ENCODE measurements at places on chromosomes 3 and 15. TPM values are rescaled to one million over a fixed set of nuclear protein-coding genes. Genes with fewer than 3 reads are reported as not detected.

DNA sequence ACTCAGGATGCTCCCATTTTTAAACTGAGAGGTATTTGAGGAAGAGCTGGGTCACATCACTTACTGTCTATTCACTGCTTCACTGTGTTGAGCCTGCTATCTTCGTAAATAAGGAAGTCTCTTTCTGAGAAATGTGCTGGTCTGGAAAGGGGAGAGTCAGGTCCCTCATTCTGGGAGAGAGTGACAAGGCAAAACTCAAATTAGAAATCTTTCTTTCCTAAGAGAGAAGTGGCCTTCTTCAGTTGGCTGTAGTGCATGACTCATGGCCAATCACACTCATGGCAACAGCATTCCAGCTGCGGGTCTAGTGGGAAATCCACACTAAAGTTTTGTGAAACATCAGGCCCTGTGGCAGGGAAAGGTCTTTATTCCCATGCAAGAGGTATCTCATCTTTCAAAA lies 11.5 kb upstream of the TIMP4 start:
- no peak for DNase-seq

FANCD2 gene
- polyA plus RNA-seq, result 65.8 TPM

GRCh38 chr15:40046721-40047414 lies 7.9 kb upstream of the SRP14 start:
- no peak for DNase-seq

- DNase-seq, result no peak
Measured at GRCh38 chr3:27657871-27658270, 64.3 kb downstream of the EOMES start.

GRCh38 chr3:62607287-62608029 lies 234.1 kb upstream of the FEZF2 start:
- DNase-seq, result no peak

GRCh38 chr3:13543253-13543652 lies 5.7 kb upstream of the FBLN2 start:
- no peak for DNase-seq

DNA sequence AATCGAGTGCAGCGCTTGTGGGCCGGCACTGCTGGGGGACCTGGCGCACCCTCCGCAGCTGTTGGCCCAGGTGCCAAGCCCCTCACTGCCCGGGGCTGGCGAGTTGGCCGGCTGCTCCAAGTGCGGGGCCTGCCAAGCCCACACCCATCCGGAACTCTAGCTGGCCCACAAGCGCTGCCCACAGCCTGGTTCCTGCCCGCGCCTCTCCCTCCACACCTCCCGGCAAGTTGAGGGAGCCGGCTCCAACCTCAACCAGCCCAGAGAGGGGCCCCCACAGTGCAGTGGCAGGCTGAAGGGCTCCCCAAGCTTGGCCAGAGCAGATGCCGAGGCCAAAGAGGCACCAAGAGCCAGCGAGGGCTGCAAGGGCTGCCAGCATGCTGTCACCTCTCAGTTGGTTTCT lies 73.4 kb downstream of the PLXNA1 start:
- no peak for DNase-seq

DNA sequence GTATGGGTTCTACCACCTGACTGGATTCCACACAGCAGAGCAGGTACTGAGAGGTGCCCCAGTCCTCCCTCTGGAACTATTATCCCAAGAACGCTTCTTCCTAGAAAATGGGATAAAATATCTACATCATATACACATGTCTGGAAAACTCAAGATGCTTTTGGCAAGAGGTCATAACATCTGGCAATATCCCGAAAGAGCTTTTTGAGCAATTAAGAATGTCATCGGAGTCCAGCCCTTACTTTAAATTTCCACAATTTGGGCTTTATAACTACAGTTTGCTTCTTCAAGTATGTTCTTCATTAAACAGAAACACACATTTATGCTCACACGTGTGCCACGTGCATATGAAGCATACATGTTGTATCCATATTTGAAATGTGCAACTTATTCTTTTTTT lies 365.9 kb upstream of the THBS1 start:
- DNase-seq, result no peak

- DNase-seq, result peak; percentile 46
Measured at GRCh38 chr3:31918179-31919150, 62.6 kb downstream of the OSBPL10 start.

GRCh38 chr3:137294839-137295238 lies 337.1 kb downstream of the IL20RB start:
- no peak for DNase-seq

DNA sequence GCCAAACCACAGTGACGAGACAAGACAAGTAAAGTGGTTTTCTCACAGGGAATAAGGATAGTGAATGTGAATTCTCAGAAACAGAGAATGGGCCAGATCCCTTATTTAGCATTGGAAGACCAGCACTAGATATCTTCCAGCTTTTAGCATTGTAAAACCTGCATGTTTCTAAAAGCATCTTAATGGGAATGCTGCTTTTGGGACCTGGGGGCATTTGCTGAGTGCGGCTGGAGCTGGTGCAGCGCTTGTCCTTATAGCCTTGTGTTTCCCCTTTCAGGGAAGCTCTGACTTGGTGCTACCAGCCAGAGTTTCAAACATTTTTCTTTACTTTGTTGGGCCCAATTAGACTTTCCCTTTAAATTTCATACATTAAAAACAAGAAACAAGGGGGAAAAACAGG lies 52.9 kb downstream of the CLSTN2 start:
- DNase-seq, result no peak

DNA sequence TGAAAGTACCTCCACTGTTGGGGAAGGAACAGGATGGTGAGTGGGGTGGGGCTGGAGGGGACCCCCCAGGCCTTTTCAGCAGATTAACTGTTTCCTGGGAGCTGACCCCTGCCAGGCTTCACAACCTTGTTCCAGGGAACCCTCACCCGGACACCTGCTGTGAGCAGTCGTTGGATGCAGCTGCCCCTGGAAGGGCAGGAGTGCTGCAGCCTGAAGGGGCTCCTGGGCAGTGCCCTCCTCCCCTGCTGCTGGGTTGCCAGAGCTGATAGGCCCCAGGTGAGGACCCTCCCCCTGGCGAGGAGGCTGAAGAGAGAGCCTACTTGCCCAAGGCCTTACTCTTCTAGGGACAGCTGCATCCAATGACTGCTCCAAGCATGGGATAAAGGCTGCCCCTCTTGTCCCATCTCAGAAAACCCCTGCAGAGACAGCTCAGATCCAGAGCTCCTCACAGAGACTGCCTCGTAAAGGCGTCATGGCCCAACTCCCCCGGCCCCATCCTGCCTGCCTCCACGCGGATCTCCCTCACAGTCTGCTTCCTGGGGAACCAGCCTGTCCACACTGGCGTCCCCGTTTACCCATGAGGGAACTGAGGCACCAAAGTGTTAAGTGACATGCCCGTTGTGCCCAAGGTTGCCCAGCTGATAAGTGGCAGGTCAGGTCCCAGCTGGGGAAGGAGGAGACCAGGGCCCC lies 193.4 kb upstream of the LINGO1 start:
- no peak for DNase-seq

- no peak for DNase-seq
Measured at GRCh38 chr3:89571707-89572106, 464.3 kb downstream of the EPHA3 start.

DNA sequence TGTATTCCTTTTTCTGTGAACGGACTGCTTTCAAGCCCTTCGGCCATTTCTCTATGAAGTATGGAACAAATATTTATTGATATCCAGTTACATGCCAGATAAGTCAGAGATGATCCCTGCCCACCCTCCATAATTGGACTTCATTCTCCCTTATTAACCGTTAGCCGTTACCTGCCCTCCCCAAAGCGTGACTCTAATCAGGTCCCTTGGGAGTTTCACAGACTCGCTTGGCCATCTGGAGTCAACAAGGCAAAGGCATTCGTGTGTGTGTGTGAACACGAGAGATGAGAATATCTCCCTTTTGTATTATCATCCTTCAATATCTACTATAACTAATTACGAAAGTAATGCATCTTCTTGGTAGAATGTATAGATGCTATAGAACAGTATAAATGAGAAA lies 314.5 kb downstream of the TLE3 start:
- no peak for DNase-seq

GRCh38 chr3:21920421-21920861 lies 169.4 kb upstream of the ZNF385D start:
- no peak for DNase-seq

GRCh38 chr3:128182656-128183055 lies 29.4 kb downstream of the EEFSEC start:
- no peak for DNase-seq

DNA sequence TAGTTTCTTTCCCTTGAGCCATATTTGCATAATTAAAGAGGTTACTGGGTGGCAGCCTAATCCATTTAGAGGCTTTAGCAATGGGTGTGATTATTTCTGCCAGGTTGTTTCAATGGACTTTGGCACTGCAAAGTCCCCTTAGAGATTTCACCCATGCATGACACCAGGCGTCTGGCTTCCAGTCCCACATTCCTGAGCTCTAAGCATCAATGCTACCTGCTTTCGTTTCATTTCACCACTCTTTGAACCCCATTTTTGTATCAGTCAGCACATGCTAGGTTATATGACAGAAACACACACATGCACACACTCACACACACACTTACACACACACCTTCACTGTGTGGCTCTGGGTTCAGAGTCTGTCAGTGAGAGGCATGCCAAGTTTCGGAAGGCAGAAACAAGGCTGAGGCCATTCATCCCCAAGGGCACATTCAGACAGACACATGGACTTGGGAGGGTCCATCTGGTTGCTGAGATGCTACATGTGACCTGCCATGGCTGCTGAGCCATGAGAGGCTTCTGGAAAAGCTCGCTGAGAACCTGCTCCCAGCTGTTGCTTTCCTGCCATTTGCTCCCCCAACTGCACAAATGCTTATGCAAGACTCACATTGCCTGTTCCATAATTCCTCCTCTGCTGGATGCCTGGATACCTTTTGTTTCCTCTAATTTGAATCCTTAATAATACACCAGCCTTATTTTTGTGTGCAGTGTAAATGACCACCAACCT lies 354.1 kb downstream of the GABRG3 start:
- no peak for DNase-seq

DNAH12 gene
- polyA plus RNA-seq, result 0.09 TPM

GRCh38 chr3:69930564-69930963 lies 69.0 kb upstream of the SAMMSON start:
- DNase-seq, result no peak

DNA sequence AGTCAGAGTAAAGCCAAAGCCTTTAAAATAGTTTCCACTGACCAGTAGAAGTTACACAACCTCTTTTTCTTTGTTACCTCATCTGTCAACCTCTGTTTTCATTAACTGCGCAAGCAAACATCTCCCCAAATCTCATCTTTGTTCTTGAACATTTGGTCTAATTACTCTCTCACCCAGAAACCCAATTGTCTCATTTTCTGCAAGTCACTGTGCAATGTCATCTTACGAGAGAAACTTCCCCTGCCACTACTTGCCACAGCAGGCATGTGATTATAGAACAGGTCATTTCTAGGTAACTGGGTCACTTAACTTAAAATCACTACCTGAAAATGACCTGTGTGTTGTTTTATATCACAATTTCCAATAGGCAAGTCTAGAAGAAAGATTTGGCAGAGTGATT lies 159.4 kb downstream of the SI start:
- DNase-seq, result no peak

TMCO5A gene
- not detected for polyA plus RNA-seq

RCN2 gene
- polyA plus RNA-seq, result 36.3 TPM

GRCh38 chr15:57149196-57149595 lies 227.1 kb upstream of the CGNL1 start:
- DNase-seq, result no peak

DNA sequence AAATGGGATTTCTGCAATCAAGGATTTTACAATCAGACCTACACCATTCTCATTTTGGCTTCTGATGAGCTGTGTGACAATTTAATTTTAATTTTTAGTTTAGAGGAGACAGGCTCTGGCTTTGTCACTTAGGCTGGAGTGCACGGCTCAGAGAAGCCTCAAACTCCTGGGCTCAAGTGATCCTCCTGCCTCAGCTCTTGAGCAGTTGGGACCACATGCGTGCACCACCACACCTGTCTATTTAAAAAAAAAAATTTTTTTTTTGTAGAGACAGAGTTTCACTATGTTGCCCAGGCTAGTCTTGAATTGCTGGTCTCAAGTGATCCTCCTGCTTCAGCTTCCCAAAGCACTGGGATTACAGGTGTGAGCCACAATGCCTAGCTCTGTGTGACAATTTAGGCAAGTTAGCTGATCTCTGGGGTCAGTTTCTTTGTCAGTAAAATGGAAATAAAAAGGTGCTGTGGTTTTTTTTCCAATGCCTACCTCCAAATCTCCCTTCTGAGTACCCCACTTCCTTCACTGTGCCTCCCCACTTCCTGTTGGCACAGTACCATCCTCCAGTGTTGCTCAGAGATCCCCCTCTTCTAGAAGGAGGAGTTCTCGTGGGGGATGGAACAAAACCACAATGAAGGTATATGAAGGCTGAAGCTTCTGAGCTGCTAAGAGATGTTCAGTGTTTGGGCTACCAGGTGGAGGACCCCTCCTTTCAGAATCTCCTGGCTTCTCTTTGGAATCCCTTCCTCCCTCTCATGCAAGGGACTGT lies 54.1 kb upstream of the GSK3B start:
- no peak for DNase-seq

GRCh38 chr15:50278496-50278895 lies 13.0 kb upstream of the HDC start:
- no peak for DNase-seq

CHRFAM7A gene
- 0.61 TPM for polyA plus RNA-seq

DNA sequence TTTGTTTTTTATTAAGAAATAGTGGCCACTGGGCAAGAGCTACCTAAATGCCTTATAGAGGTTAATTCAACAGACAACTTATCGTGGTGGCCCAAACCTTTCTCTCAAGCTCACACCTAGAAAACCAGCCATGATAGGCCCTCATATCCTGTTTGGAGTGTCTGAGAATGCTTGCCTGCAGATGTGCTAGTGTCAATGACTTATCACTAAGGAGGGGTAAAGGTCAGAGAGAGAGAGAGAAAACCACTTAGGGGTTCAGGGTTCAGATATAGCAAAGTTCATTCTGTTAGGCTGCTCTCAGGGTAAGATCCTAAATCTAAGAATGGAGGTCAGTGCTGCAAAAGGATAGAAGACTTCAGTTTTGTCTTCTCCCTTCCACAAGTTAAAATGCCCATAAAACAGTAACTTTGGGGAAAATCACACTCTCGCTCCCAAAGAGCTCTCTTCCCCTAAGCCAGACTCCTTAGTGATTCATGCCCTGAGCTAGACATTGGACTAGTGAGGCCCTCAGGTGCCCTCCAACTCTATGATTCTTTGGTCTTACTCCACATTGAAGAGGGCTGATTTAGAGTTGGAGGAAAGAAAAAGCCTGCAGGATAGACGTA lies 30.3 kb upstream of the B3GNT5 start:
- no peak for DNase-seq

- no peak for DNase-seq
Measured at GRCh38 chr3:55507808-55508207, 20.7 kb upstream of the WNT5A start.

- DNase-seq, result peak; percentile 88
Measured at GRCh38 chr3:11288786-11289637, 16.8 kb downstream of the ATG7 start.

- DNase-seq, result no peak
Measured at GRCh38 chr3:117630885-117631284, 921.3 kb downstream of the TUSC7 start.

GRCh38 chr3:52372822-52373504 lies 56.8 kb downstream of the DNAH1 start:
- peak; percentile 82 for DNase-seq

DNA sequence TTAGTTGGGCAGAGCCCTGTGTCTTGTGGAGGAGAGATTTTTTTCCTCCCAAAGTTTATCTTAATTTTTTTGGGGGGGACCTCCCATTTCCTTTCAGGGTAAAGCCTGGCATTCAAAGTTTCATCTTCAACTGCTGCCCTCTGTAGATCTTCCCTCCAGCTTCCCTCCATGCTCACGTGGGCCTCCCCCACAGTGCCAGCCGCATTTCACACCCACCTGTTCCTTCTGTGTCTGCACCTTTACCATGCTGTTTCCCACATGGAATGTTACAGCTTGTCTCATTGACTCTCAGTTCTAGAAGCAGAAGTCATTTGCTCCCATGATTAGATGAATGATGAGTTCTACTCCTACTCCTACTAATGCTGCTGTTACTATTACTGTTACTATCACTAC lies 6.5 kb downstream of the CELF6 start:
- DNase-seq, result no peak

Measured in B cell (primary cell).